ENCODE measurements at places on chromosomes 2 and 18.

GRCh38 chr2:128280158-128280871 is 38.4 kb downstream of the HS6ST1 start:
- no peak for DNase-seq

DNA sequence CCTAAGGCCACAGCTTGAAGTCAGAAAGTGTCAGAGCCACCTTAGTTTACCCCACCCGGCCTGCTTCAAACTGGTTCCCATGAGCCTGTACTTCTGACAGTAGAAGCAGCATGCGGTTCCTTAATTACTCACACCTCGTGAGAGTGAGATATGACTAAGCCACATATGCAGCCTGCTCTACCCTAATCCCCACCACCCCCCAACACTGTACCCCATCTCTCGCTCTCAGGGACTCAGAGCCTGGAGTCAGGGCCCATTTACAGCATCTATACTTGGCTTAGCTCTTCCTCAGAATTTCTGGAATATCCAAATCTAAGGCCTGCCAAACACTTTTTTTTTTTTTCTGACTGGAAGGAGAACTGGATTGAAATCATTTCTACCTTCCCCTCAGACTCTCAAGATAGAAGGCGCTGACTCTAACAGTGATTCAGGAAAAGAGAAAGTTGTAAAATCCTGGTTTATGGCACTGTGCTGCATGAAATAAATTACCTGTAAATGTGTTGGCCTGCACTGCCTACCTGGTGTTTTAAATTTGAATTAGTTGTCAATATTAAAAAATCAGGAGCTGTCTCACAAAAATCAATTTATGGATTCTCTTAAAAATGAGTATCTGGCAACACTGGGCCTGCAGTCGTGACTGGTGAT is 360.0 kb downstream of the RND3 start:
- DNase-seq, result no peak

DNA sequence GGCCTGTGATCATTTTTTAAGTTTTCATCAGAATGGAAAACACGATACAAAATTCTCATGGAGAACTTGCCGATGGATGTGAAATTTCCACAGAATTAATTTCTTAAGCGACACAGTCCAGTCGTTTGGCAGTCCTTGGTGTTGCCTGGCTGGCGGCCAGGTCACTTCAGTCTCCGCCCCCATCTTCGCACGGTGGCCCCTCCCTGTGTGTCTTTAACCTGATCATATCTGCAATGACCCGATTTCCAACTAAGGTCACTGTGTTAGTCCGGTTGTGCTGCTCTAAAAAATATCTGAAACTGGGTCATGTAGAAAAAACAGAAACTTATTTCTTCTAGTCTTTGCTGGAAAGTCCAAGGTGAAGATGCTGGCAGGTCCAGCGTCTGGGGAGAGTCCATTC is 44.5 kb upstream of the COPS8 start:
- DNase-seq, result no peak

DNA sequence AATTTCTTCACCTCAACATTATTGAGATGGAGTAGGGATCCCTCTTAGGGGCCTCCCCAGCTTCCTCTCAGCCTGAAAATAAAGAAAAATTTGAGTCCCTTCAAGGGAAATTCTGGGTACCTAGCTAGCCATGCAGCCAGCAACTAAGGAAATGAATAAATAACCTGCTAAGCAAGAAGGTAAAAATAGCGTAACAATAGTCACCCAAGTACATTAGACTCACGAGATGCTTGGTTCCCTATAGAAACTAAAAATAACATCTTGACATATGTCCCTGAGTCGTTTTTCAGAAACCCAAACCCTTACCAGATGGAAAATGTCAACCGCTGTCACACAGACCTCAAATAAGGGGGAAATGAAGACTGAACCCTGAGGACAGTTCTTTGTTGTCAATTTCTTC is 51.9 kb downstream of the CACNB4 start:
- DNase-seq, result no peak

GRCh38 chr2:64298161-64298560 is 153.9 kb upstream of the PELI1 start:
- DNase-seq, result no peak

DNA sequence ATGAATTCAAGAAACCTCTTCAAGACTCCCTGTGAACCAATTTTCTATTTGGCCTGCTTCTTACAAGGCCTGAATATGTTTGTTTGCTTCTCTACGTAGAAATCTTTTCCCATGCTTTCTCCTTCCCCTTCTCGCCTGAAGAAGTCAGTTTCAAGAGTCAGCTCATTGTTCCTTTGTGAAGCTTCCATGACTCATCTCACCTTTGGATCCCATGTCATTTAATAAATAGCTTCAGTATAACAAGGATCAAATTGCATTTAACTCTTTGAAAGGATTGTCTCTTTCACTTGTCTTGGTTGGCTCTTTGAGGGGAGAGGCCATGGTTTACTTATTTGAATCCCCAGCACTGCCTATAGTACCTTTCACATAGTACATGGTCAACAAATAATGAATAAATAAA is 28.4 kb downstream of the CPS1 start:
- no peak for DNase-seq

GRCh38 chr2:134177351-134177931 is 76.4 kb upstream of the MGAT5 start:
- DNase-seq, result no peak

DNA sequence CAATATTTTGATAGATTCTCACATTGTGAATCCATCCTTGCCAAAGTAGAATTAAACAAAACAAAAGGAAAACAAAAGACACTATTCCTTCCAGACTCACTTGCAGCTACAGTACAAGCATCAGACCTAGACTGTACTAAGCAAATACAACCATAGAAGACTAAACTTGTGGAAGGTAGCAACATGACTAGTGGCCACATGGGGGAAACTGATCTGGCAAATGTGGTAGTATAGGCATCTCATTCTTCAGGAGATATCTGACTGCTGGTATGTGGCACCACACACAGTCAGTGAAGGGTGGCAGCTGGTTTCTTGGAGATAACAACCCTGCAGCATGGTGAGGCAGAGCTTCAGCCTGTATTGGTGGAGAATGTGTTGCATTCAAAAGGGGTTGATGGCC is 81.0 kb upstream of the ACVR2A start:
- DNase-seq, result no peak

DNA sequence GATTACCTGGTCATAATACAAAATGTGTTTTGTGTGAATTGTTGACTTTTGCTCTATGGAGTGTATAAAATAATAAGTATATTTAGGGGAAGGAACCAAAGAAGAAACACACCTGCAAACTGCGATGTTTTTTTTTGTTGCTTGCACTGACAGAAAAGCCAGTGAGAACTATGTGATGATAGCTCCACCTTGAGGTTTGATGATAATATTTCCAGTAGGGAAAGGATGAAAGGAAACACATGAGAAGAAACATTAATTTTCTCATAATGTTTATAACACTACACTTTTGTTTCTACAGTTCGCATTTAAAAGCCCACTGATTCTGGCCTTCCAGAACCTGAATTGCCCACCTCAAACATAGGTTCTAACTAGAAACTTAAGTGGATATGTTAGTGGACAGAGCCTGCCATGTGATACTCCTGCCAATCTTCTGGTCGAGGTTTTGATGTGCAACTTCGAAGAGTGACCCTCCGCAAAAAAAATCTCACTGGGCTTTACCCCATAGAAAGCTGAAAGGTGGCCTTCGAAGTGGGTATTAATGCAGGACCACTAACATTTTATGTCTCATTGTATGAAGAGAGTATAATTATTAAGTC is 476.4 kb upstream of the SPHKAP start:
- DNase-seq, result no peak

DNA sequence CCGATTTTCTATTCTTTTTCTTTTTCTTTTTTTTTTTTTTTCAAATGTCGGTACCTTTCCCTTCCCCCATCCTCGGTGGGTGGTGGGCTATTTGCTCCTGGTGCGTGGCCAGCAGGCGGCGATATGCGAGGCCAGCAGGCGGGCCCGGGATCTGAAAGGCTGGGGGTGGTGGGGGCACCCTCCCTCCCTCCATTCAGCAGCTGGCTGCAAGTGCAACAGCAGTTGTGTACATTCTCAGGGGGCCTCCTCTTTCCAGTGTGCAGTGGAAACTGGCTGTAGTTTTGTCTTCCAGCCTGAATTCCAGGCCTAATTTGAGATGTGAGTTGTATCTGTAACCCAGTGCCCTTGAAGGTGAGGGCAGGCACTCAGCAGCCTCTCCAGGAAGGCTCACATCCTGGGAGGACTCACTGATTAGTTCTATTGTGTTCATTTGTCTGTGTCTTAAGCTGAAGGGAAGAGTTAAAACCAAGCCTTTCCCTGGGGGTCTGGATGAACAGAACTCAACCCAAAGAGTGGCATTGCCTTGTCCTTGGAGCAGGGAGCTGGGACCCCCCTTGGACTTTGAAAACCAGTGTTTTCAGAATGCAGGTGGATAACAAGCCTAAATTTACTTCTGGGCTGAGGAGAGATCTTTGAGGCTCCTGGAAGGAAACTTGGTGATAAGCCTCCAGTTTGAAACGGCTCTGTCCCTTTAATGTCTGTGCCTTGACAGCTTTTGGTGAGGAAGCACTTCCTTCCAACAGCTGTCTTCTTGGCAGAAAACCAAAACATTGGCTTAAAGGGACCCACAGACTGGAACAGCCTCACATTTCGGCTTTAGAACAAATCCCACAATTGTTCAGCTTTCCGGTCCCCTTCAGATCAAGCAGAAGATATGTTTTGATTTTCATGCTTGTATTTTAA is 3.3 kb downstream of the MYCN start:
- no peak for DNase-seq

GRCh38 chr2:138665937-138666336 is 114.3 kb downstream of the NXPH2 start:
- no peak for DNase-seq

- no peak for DNase-seq
Observed at GRCh38 chr2:62409442-62409841, 96.6 kb downstream of the TMEM17 start.

DNA sequence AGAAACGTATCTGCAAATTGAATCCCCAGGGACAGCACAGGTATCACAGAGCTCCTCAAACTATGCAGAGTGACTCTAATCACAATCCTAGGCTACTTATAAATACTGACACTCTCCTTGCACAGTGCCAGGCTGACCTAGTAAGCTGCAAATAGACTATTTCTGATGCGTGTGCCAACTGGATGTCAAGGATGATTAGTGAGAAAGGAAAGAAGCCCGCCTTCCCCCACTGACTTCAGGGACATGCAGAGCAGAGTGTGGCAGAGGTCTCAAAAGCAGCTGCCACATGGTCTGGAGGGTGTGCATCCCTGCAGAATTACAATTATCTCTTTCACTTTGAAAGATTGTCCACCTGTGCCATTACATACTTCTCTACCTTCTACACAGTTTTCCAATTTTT is 235.6 kb downstream of the CPS1 start:
- DNase-seq, result no peak

DNA sequence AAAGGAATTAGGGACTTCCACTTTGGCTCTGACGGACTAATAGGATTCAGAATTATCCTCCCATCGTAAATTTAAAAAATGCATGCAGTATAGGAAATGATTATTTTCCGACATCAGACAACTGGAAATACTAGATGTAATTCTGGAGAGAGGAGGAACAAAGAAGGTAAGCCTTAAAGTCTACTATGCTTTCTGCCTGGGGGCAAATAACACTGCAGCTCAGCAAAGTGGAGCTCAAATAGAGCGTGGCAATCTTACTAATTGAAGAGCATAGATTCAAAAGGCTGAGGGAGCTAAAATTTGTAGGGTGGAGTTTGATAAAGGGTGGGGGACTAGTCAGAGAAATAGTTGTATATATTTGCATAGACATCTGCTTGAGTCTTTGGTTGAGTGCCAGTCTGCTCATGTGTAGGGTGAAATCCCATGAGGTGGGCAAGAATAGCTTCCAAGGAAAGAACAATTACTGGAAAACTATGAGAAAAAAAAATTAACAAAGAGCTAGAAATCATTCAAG is 23.8 kb downstream of the COPS8 start:
- DNase-seq, result no peak
